HepG2 (cell line): ENCODE measurements at places on chromosomes 16 and 17. TPM values are rescaled to one million over a fixed set of nuclear protein-coding genes. Genes with fewer than 3 reads are reported as not detected.

- no peak overlapping the region for H3K4me3 ChIP-seq
- DNase-seq = no peak
- H3K27ac ChIP-seq = no peak overlapping the region
- no peaks in the 10 kb centered on the region for H3K27me3 ChIP-seq
These were observed 64.6 kb downstream of the CDK5R1 start for GRCh38 chr17:32551186-32551955.

- no peaks in the 10 kb centered on the region for H3K36me3 ChIP-seq
- H3K4me1 ChIP-seq = no peaks in the 10 kb centered on the region
- H3K27me3 ChIP-seq = no peaks in the 10 kb centered on the region; the same call in 1 of the 2 replicates
- no peak overlapping the region for H3K27ac ChIP-seq
These were observed 15.1 kb upstream of the CSNK2A2 start for GRCh38 chr16:58212824-58213655.

Gene HSF4
- 0.41 and 3.5 TPM in 2 replicates for total RNA-seq

Gene CNTNAP1
- total RNA-seq = 1.2 and 4.5 TPM in 2 replicates

Gene TEKT1
- total RNA-seq = not detected in 2 replicates

Gene CX3CL1
- total RNA-seq = 23.4 and 57.3 TPM in 2 replicates

Gene GNG13
- not detected in 2 replicates for total RNA-seq

Gene ZNF287
- total RNA-seq = 0.06 TPM in 1 of 2 replicates, not detected in the other

DNA sequence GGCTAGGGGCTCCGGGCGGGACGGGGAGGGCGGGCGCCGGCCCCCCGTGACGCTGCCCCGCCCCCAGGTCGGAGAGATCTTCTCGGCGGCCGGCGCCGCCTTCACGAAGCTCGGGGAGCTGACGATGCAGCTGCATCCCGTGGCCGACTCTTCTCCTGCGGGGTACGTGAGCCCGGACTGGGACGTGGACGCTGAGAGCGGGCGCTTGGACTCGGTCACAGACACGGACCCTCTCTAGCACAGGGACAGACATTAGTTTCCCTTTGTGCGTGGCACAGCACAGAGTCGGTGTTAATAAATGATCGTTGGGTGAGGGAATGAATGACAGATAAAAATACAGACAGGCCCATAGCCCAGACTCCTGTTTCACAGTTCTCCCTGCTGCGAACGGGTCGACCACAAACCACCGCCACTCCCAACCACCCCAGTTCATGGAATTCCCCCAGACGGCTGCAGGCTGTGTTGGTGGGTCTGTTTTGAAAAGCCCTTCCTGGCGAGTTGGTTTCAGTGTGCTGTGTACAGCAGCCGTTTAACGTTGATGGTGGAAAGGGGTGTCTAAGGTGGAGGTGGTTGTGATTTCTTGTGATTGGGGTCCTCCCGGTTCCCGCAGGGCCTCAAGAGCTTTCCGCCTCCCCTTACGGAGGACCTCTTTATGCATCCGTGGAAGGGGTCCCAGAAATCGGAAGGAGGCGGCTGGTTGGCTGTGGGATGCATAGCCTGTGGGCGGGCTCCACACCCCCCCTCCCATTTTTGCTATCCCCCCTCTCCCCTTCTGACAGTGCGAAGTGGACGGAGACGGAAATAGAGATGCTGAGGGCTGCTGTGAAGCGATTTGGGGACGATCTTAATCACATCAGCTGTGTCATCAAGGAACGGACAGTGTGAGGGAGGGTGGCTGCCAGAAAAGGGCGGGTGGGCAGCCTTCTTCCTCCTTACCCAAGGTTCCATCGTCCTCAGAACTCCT is 2.9 kb downstream of the RNASEK start:
- peak overlapping the region; percentile 83 for H3K4me3 ChIP-seq
- no peaks in the 10 kb centered on the region for H3K36me3 ChIP-seq
- H3K4me1 ChIP-seq = peaks cover 40% of the 10 kb centered on the region
- H3K27me3 ChIP-seq = no peaks in the 10 kb centered on the region; the same call in 1 of the 2 replicates

GRCh38 chr17:42365136-42365535 is 23.1 kb downstream of the STAT3 start:
- 0 out of 3 replicates have a peak, but pooled peaks cover 2% of the 10 kb centered on the region for H3K36me3 ChIP-seq
- H3K27me3 ChIP-seq = no peaks in the 10 kb centered on the region
- H3K4me3 ChIP-seq = no peak overlapping the region
- H3K27ac ChIP-seq = no peak overlapping the region

GRCh38 chr17:77356690-77357201 is 216.0 kb downstream of the SEC14L1 start:
- peak overlapping the region; percentile 9 for H3K27ac ChIP-seq
- H3K27me3 ChIP-seq = no peaks in the 10 kb centered on the region
- H3K4me1 ChIP-seq = peaks cover 52% of the 10 kb centered on the region
- no peak for DNase-seq
- no peak overlapping the region for H3K4me3 ChIP-seq

GRCh38 chr17:27245230-27245696 is 48.7 kb upstream of the WSB1 start:
- H3K4me3 ChIP-seq = no peak overlapping the region
- no peaks in the 10 kb centered on the region for H3K36me3 ChIP-seq
- H3K27me3 ChIP-seq = peaks cover 3% of the 10 kb centered on the region; the same call in 1 of the 2 replicates

Gene NOG
- not detected in 2 replicates for total RNA-seq

Gene CCT6B
- total RNA-seq = 1.1 and 1.4 TPM in 2 replicates

Gene AARS1
- 107 and 132 TPM in 2 replicates for total RNA-seq

DNA sequence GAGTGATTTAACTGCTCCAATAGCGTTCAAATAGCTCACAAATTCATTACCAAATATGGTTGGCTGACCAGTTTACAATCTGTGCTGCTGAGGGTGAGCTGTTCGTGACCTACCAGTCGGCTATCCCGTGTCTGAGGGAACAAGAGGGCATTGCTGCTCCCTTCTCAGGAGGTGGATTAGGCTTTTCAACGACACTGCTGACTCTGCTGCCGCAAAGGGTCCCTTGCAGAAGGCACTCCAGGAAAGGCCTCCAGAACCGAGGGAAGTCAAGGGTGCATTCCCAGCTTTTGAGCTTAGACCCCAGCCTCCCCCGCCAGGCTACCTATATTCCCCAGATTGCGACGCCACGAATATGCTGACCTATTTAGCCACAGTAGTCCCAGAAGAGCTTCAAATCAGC is 32.3 kb downstream of the GJC1 start:
- no peaks in the 10 kb centered on the region; the same call in 2 of the 3 replicates for H3K27me3 ChIP-seq
- 0 out of 2 replicates have a peak, but pooled peaks cover 1% of the 10 kb centered on the region for H3K36me3 ChIP-seq
- peaks cover 22% of the 10 kb centered on the region for H3K4me1 ChIP-seq
- no peak overlapping the region for H3K27ac ChIP-seq

DNA sequence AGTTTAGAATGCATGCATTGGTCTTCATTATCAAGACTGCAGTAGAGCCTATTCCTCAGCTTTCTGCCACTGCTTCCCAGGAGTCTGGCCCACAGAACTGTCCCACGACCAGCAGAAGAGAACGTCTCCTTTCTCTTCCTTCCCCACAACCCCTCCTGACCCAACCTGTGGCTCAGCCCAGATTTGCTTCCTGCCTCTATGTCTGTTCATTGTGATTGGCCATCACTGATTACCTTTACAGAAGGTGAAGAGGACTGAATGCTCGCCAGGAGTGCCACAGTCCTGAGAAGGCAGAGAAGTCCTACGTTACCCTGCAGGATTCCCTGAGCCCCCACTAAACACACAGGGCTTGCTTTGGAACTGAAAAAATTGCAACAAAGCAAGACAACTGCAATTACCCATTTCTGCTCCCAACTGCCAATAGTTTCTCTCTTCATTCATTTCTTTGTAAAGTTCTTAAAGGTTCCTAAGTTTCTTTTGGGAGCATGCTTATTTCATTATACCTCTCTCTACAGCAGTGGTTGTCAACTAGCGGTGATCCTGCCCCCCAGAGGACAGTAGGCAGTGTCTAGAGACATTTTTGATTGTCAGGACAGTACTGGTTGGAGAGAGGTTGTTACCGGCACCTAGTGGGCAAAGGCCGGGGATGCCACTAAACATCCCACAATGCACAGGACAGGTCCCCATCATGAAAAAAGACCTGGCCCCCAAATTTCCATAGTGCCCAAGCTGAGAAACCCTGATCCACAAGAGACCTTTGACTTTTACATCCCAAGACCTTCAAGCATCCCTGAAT is 4.5 kb upstream of the NAT9 start:
- H3K4me3 ChIP-seq = no peak overlapping the region
- DNase-seq = peak; percentile 88
- peaks cover 4% of the 10 kb centered on the region; the same call in 1 of the 3 replicates for H3K36me3 ChIP-seq
- no peaks in the 10 kb centered on the region; the same call in 2 of the 3 replicates for H3K27me3 ChIP-seq

Gene SLC22A31
- total RNA-seq = 20.6 and 83.3 TPM in 2 replicates

GRCh38 chr17:15262291-15263205 is 2.6 kb downstream of the PMP22 start:
- peaks cover 58% of the 10 kb centered on the region for H3K27me3 ChIP-seq
- no peaks in the 10 kb centered on the region for H3K36me3 ChIP-seq
- H3K4me3 ChIP-seq = peak overlapping the region; percentile 34
- H3K4me1 ChIP-seq = peaks cover 45% of the 10 kb centered on the region
- no peak overlapping the region for H3K27ac ChIP-seq
- DNase-seq = no peak

DNA sequence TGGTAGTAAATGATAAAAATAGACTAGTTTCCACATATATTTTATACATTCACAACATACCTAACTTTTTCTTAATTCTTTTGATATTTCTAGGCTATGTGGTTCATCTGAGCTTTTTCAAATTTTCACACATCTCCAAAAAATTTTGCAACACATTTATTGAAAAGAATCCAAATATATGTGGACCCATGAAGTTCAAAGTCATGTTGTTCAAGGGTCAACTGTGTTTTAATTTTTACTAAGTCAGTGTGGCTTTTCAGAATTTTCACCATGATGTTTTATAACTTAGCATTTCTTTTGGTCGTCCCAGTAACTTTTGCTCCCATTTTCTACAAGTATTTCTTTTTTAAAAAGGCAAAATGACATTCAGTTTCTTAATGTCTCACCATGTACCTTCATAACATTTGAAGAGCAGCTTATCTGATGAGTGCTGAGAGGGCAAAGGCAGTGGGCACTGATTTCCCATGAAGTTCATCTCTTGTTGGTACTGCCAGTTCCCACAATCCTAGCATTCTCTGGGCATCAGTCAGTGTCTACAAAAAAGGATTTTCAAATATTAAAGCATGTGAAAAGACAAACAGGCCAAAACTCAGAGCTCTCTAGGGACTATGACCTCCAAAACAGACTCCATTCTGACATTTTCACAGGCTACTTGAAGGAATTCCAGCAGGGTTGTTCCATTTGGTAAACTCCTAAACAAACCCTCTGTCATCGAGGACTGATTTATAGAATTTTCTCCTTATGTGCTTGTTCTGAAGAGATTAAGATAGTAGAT is 80.3 kb downstream of the MRTFB start:
- H3K4me3 ChIP-seq = no peak overlapping the region
- H3K36me3 ChIP-seq = peaks cover 8% of the 10 kb centered on the region
- peaks cover 10% of the 10 kb centered on the region for H3K4me1 ChIP-seq
- no peak overlapping the region for H3K27ac ChIP-seq
- DNase-seq = no peak

Gene CD300H
- total RNA-seq = not detected in 2 replicates

DNA sequence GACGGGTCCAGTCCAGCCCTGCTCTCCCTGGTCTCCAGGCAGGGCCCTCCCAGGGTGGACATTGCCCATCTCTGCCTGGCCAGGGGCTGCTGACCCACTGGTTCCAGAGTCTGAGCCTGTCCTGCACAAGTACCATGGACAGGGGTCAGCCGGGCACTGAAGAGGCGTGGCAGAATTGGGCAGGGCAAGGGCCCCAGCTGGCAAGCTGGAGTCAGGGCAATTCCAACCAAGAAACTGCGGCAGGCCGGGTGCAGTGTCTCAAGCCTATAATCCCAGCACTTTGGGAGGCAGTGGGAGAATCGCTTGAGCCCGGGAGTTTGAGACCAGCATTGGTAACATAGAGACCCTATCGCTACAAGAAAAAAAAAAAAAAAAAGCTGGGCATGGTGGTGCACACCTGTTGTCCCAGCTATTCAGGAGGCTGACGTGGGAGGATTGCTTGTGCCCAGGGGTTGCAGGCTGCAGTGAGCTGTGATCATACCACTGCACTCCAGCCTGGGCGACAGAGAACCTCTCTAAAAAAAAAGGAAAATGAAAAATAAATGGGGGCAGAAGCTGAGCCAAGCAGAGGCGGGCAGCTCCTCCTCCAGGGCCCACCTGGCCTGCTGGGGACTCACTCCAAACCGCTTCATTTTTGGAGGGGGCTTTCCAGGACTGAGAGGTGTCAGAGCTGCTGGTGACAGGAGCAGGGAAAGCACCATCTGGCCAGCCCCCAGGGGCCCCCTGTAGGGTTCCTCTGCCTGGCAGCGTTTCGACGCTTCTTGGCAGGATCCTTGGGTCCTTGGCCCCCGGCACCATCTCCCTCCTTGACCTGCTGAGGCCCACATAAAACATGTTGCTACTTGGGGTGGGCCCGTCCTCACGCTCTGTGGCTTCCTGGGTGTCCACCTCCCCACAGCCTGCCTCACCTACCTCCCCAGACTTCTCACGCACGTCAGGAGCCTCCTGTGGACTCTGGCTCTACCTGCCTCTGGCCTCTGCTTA is 2.9 kb upstream of the MAFG start:
- no peaks in the 10 kb centered on the region for H3K27me3 ChIP-seq
- no peak overlapping the region; the same call in 1 of the 2 replicates for H3K4me3 ChIP-seq
- peaks cover 23% of the 10 kb centered on the region for H3K36me3 ChIP-seq
- H3K27ac ChIP-seq = no peak overlapping the region
- H3K4me1 ChIP-seq = peaks cover 50% of the 10 kb centered on the region

DNA sequence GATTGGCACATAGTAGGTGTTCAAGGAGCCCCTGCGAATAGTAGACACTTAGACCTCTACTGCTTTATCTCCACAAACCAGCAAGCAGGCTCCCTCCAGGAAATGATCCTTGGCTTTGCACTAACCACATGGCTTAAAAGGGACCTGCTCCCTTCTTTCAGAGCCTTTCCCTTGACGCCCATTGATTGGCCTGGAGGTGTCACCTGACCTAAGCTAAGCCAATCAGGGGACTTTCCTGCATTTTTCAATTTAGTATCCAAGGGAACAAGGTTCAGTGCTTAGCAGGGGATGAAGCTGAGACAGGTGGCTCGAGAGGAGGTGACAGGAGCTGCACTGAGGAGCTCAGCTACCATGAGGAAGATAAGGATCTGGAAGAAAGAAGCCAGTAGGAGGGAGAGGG is 52.8 kb downstream of the CLEC19A start:
- no peak overlapping the region for H3K4me3 ChIP-seq
- H3K36me3 ChIP-seq = no peaks in the 10 kb centered on the region
- no peaks in the 10 kb centered on the region for H3K27me3 ChIP-seq
- no peak for DNase-seq
- no peak overlapping the region for H3K27ac ChIP-seq
- H3K4me1 ChIP-seq = no peaks in the 10 kb centered on the region

- peak overlapping the region; percentile 73 for H3K4me3 ChIP-seq
- DNase-seq = peak; percentile 97
- peak overlapping the region; percentile 96 for H3K27ac ChIP-seq
- H3K36me3 ChIP-seq = no peaks in the 10 kb centered on the region
These were observed 78.1 kb upstream of the TOB1 start for GRCh38 chr17:50944054-50944901.

Gene PPP1R27
- total RNA-seq = 0.69 and 1.00 TPM in 2 replicates
